Stimulated activated CD8-positive, alpha-beta memory T cell treated with anti-CD3 and anti-CD28 coated beads, Interleukin-4, amount 100 ng/mL, for 4 hours (primary cell): ENCODE measurements at places on chromosomes 3 and 15.

DNA sequence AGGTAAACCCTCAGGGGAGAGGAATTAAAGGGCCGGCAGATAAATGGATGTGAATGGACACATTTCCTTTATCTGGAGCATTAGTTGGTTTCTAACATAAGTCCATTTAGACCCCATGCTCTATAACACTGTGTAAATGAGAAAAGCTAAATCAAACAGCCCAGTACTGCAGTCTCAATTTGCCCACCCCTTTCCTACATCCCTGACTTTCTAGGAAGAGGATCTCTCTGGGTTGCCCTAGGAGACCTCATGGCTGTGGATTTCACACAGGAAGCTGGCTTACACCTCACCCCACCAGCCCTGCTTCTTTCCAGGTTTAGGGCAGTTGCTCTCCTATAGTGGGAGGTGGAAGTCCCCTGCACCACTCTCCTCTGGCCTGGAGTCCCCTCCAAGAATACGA is 126.2 kb downstream of the CLSTN2 start:
- DNase-seq = no peak

- DNase-seq = no peak
Observed at GRCh38 chr3:101279162-101279561, 41.2 kb downstream of the IMPG2 start.

DNA sequence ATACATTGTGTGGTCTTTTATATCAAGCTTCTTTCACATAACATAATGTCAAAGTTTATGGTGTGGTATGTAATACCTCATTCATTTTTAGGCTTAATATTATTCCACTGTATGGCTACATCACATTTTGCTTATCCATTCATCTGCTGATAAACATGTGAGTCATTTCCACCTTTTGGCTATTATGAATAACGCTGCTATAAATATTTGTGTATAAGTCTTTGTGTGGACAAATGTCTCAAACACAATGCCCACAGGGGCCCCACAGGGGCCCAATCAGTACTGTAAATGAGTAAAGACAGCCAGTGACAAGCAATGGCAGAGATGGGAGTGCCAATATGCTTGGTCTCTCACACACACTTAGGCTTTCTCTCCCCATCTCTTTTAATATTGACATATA is 54.2 kb downstream of the PIK3R4 start:
- no peak for DNase-seq

GRCh38 chr3:132288357-132288756 is 28.9 kb upstream of the ACP3 start:
- no peak for DNase-seq

DNA sequence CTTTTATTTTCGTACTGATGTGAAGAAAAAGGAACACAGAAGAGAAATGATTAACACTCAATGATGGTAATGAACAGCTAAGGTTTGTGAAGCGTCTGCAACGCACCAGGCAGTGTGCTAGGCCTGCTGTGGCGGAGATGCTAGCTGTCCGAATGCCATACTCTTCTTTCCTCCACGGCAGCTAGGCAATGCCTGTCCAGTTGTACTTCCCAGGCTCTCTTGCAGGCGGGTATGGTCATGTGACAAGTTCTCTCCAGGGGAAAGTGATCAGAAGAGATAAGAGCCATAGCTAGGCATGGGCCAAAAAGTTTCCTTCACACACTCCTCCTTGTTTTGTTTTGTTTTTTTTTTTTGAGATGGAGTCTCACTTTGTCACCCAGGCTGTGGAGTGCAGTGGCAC is 6.7 kb downstream of the TADA3 start:
- DNase-seq = no peak

DNA sequence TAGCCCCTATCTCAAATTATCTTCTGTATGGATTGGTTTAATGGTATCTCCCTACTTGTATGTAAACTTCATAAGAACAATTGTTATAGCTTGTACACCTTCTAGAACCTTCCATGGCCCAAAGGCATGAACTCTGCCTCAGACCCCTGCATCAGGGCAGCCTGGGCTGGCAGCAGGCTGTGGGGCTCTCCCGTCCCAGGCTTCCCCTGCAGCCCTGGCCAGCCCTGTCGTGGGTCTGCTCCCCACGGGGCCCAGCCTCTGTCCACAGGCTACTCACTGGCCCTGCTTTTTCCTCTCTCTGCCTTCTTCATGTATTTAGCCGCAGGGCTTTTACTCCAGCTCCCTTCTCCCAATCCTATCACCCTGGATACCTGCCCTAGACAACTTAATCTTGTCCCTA is 4.4 kb downstream of the SCN5A start:
- no peak for DNase-seq

- DNase-seq = no peak
Observed at GRCh38 chr3:134922866-134923265, 127.8 kb downstream of the EPHB1 start.

- DNase-seq = no peak
Observed at GRCh38 chr3:111989061-111989678, 9.6 kb upstream of the TAGLN3 start.

DNA sequence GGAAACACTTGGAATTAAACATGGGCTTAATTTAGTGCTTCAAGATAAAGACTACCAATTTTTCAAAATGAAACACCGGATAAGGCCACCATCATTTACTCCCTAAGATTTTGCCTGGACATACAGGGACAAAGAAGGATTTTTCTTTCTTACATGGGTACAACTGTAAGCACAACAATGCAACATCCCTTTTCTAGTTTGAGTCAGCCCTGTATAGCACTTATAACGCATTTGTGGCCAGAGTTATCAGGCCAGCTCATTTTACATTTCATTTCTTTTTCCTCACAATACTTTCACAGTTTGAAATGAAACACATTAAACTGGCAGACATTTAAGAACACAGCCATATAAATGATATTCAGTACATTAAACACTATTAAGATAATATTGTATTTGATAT is 9.8 kb upstream of the SUCNR1 start:
- DNase-seq = no peak

DNA sequence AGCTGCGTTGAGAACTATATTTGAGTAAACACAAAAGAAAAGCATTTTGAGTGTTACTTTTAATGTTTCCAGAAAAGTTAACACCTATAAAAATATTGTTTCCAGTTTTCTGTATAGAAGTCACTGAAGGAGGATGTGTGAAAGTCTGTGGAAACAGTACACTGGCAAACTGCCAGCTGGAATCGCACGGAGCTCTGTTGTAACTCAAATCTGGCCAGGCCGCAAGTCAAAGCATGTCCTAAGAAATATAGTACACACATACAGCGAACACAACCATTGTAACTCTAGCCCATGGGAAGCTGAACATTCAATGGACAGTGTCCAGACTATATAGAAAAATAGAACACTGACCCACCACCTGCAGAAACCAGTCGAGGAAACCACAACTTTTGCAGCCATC is 657.2 kb downstream of the FHIT start:
- DNase-seq = no peak

DNA sequence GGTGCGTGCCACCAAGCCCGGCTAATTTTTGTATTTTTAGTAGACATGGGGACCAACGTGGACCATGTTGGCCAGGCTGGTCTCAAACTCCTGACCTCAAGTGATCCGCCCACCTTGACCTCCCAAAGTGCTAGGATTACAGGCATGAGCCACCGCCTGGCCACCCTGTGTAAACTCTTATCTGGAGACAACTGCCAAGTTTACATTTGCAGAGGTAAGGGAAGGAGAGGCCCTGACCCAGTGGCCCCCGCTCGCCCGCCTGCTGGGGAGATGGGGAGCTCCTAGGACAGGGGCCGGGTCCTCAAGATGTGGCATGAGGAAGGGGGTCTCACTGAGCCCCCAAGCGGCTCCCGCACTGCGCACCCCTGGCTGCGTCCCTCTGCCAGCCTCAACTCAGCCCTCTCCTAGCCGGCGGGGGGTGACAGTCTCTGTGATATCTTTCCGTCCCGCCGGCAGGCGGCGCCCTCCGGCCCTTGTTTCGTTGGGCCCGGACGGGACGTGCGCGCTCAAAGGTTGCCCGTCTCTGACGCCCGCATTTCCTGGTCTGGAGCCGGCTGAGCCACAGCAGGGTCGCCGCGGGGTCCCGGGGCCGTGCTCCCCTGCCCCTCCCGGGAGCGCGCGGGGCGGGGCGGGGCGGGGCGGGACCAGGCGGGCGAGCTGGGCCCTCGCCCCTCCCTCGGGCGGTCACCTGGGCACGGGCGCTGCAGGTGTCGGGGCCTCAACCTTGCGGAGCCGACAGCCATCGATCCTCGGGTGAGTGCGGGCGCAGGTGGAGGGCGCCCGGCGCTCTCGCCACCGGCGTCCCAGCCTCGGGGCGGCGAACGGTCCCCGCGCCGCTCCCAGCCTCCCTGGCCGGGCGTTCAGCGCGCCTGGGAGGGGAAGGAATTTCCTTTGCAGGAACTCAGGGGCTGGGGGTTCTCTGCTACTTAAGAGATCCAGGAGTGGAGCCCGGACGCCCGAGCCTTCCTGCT is at the start of gene GPR160:
Gene GPR160, plus strand, starts transcription at position 533 of the 971 bp plus-strand sequence. CDS start 45,978 bp downstream, outside the sequence.
- peak; percentile 52 for DNase-seq

- no peak for DNase-seq
Observed at GRCh38 chr3:113086560-113087461, 96.0 kb downstream of the GTPBP8 start.

DNA sequence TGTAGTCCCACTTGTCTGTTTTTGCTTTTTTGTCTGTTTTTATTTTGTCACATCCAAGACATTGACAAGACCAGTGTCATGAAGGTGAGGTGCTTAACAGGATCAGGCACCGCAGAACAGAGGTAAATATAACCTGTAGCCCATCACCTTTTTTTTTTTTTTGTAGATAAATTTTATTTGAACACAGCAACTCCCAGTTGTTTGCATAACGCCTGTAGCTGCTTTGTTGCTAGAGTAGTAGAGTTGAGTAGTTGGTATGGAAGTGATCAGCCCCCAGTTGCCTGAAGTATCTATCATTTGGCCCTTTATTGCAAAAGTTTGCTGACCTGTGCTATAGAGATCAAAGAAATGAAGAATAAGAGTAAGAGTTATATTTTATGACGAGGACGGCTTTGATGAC is 135.0 kb downstream of the TCF12 start:
- DNase-seq = no peak

- DNase-seq = no peak
Observed at GRCh38 chr3:114700637-114701234, 406.9 kb downstream of the TIGIT start.

GRCh38 chr15:70092464-70093027 is 5.2 kb downstream of the TLE3 start:
- DNase-seq = no peak

GRCh38 chr3:151777880-151778279 is 36.0 kb upstream of the AADAC start:
- DNase-seq = no peak

- DNase-seq = no peak
Observed at GRCh38 chr3:189914799-189915198, 205.9 kb downstream of the P3H2 start.

GRCh38 chr3:155528579-155528978 is 216.3 kb downstream of the PLCH1 start:
- no peak for DNase-seq

DNA sequence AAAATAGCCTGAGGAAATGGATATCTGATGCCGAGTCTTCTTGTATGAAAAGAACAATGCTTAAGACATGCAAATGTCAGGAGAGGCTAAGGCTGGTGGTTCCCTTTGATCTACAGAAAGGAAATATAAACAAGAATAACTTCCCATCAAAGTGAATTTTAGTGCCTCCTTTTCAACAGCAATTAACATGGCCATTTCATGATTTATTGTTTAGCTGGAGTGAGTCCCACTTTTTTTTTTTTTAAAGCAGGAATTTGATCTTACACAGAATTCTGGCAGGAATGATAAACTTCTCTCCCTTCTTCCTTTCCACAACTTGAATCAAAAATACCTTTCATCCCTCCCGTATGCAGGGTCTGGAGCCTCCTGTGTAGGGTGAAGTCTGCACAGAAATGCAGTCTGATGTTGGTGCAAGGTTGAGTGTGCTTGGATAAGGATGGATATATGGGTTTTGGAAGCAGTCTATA is 287.0 kb downstream of the MEX3B start:
- DNase-seq = no peak

DNA sequence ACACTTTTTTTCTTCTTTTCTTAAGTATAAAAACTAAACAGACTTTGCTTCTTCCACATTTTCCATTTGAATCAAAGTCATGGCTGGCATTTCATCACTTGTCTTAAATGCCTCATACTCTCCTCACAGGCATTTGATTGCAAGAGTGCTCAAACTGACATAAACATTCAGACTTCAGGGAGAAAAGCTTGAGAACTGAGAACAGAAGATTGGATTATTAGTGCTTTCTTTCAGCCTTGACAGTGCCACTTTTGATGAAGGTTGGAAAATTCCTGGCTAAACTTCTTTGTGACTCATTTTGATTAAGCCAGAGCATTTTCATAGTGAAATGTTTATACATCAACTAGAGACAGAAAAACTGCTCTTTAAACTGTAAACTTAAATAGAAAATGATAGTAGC is 544.4 kb downstream of the DIPK2A start:
- DNase-seq = no peak

DNA sequence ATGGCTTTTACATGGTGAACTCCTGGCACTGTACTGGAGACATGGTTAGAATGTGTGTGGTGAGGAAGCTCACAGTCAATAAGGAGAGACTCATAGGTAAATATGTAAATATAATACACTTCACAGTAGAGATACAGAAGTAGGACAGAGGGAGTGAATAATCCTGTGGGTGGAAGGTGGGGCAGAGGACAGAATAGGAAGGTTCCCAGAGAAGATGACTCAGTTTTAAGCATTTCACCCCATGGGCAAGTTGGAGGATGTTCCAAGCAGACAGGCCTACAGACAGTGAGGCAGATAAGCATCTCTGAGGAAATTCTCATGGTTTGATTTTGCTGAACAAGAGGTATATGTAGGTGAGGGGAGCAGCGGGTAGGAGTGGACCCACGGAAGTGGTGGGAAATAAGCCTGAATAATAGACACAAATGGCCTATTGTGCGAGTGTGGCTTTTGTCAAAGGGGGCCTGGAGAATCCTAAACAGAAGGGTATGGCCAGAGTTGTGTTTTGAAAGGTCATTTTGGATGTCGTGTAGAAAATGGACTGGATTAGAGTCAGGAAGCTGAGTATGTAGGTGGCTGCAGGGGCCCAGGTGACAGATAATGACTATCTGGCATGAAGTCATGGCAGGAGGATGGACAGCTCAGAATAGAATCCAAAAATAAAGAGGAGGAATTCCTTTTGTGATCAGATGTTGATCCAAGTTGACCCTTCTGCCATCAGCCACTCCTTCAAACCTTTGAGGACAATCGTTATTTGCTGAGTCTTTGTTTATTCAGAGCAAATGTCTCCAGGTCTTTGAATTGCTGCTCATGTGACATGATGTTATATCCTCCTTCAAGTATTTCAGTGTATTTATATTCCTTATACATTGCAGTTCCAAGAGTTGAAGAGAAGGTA is 97.3 kb upstream of the THRB start:
- no peak for DNase-seq

GRCh38 chr3:97656638-97657037 is 107.9 kb upstream of the ARL6 start:
- DNase-seq = no peak

DNA sequence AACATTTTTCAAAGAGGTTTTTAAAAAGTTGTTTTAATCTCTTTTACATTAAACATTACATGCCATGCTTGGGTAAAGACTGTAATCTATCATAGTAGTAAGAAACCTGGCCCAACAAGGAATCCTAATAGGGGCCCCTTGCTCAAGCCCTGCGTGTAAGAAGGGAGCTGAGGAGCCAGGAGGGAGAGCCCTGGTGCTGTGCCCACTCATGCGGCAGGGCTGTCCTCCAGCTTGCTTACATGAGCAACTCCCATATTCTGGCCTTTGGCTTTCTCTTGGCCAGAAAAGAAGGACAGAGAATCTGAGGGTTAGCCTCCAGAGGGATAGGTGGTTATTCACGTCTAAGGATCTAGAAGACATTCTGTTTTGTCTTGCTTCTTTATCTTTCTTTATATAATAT is 49.8 kb downstream of the KBTBD12 start:
- no peak for DNase-seq

- no peak for DNase-seq
Observed at GRCh38 chr3:64551697-64552096, 136.1 kb downstream of the ADAMTS9 start.
